ENCODE measurements at places on chromosomes 1 and 21.

GRCh38 chr1:24683713-24684162 lies 40.6 kb downstream of the SRRM1 start:
- DNase-seq = no peak

GRCh38 chr1:206657751-206658150 lies 22.4 kb downstream of the DYRK3 start:
- DNase-seq = no peak

GRCh38 chr1:183391863-183392262 lies 26.3 kb downstream of the NMNAT2 start:
- no peak for DNase-seq

DNA sequence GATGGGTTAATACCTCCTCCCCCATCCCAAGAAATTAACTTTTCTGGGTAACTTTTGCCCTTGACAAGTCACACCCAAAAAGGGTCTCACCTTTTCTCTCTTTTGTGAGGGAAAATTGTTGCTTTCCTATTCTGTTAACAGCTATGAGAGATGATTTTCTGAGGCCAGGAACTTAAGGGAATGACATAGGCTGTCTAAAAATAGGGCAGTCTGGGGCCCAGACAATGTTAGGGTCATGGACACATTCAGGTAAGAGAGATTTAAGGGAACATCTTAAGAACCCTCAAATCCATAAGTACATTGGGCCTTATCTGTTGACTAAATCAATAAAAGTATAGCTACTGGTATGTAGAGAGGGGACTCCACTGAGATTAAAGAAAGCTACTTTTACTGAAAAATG lies 8.4 kb upstream of the GSTM3 start:
- no peak for DNase-seq

- DNase-seq = no peak
Observed at GRCh38 chr1:15947382-15948090, 28.4 kb downstream of the ZBTB17 start.

DNA sequence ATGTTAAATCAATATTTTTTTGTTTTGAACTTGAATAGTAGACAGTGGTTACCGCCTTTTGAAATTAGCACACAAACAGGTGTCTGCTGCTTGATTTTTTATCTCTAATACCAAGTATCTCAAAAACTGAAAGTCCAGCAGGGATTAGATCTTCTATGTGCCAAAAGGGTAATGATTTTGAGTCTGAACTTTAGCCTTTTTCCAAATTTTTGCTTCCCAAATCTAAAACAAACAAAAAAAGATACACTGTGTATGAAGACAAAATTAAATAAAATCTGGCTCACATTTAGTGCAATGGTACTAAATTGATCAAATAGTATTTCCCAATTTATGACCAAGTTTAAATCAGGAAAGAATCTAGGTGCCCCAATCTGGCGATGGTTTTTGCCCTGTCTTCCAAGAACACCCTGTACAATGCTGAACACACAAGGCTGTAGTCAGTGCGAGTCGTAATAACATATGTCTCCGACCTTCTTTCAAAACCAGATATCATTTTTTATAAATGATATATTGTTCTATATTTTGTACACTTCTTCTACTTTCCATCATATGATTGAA lies 40.5 kb downstream of the PLPPR4 start:
- no peak for DNase-seq

GRCh38 chr1:147895123-147895522 lies 7.5 kb upstream of the GJA8 start:
- DNase-seq = no peak

DNA sequence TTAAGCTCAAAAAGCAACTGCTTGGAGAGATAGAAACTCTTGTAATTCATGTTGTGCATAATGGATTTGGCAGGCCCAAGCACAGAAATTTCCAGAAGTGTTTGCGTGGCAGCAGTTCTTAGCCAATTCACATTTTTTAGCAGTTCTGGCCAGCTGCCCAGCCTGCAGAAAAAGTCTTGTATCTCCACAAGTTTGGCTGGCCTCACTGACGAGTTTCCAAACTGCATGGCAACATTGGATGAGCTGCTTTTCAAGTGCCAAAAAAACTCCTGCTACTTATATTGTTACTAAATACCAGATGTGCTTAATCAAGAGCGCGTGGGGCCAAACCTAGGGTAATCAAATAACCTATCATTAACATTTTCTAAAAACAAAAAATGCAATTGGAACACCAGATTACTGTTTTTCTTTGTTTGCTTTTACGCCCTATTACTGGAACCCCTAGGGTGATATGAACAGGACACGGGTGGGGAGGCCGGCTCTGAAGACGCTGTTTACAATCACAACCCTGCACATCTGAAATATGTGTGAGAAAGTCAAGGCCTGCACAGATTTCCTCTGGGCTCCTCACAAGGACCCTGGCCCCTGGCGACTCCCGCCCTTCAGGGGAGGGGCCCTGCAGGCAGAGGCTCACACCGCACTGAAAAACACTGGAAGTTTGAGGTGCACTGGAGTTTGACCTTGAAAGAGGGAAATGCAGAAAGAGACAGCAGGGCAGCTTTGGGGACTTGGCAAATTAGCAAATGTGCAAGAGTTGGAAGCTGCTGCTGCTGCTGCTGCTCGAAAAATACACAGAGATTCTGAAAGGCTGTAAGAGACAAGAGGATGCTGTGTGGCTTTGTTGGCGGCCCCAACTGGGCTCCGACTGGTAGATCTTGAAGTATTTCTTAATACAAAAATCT lies 55.2 kb upstream of the TARBP1 start:
- no peak for DNase-seq

DNA sequence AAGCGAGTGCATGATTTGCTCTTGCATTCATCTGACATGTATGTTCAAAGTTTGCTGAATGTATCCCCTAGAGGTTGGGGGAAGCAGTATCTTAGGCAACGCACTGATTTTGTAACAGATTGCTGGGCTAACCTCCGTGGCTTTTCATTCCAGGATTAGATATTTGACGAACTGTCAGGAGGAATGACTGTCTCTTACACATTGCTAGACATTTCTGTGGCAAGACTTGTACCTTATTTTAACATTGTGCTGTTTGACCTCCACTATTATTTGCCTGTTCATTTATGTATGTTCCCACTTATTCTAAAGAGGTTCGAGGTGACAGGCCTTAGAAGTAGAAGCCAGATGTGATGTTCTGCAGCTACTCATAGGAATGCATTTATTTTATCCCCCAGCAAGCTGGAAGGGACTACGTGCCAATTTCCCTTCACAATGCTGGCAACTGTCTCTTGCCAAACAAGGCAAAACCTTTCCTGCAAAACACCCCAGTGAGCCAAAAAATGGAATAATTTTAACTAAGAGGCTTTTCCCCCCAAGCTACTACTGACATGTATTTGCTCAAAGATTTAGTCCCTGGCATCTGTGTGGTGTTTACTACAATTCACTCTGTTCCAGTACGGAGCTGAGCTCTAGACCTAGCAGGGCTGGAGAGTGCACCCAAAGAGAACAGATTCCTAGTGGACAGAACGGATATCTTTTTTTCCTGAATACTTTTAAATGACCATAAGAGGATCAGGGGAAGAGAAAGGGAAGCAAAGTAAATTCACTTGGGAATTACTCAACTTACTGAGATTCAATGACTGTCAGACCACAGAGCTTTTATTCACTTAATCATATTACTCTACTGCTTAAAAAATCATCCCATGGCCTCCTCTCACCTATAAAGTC lies 646.2 kb downstream of the SMYD3 start:
- DNase-seq = no peak

DNA sequence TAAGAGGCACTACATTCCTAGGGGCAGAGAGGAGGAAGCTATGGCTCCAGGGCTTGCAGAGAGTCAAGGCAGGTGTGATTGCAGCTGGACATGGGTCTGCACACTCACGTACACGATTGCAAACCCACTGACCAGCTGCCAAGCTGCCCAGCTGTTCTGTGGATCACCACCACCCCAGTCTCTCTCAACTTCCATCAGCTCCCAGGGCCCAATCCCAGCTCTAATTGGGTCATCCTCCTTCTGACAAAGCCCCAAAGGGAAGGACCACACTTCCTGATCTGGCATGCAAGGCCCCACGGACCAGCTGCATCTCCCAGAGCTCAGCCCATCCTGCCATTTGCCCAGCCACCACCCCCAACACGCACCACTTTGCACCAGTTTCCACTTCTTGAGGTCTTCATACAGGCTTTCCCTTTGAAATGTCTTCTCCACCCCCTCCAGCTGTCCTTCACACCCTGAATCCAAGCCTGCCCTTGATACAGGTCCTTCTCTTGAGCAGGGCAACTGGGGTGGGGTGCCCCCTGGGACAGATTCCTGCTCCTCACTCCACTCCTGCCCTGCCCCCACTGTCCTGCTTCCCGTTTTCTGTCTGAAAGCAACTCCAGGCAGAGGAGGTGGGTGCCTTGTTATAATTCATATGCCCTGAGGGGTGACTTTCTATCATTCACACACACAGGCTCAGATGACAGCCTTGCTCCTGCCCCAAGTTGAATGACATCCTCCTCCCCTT lies 179.4 kb upstream of the EDN2 start:
- DNase-seq = no peak

GRCh38 chr1:186722711-186723309 lies 42.6 kb upstream of the PTGS2 start:
- DNase-seq = no peak

- no peak for DNase-seq
Observed at GRCh38 chr1:171576144-171576543, 45.9 kb upstream of the MYOCOS start.

DNA sequence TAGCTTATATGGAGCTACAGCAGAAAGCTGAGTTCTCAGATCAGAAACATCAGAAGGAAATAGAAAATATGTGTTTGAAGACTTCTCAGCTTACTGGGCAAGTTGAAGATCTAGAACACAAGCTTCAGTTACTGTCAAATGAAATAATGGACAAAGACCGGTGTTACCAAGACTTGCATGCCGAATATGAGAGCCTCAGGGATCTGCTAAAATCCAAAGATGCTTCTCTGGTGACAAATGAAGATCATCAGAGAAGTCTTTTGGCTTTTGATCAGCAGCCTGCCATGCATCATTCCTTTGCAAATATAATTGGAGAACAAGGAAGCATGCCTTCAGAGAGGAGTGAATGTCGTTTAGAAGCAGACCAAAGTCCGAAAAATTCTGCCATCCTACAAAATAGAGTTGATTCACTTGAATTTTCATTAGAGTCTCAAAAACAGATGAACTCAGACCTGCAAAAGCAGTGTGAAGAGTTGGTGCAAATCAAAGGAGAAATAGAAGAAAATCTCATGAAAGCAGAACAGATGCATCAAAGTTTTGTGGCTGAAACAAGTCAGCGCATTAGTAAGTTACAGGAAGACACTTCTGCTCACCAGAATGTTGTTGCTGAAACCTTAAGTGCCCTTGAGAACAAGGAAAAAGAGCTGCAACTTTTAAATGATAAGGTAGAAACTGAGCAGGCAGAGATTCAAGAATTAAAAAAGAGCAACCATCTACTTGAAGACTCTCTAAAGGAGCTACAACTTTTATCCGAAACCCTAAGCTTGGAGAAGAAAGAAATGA lies 37.6 kb downstream of the CENPF start:
- DNase-seq = no peak

DNA sequence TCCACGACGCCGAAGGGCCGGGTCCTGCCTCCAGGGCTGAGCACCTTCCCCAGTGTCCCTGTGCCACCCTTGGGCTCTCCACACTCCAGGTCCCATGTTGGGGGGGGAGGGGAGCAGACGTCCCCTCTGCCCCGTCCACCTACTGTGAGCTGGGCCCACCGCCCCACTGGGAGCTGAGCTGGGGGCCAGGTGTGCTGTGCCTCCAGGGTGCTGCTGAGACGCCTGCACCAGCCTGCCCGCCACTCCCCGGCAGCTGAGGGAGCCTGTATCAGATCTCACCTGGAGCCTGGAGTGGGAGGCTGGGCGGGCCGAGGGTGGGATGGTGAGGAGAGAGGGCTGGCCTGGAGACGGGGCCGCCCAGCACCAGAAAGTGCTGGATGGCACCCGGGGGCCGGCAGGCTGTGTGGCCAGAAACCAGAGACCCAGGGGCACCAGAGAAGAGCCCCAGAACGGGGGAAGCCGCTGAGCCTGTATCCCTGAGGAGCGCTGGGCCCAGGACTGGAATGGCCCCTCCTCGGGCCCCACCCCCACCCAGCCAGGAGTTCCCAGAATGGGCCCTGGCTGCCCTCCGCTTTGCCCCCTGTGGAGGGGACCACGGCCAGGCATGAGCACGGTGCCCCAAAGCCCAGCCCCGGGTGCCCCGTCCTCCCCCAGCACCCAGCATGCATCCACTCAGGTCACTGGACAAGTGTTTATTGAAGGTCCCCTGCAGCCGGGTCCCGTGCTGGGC lies 3.4 kb downstream of the TNFRSF18 start:
- DNase-seq = no peak

DNA sequence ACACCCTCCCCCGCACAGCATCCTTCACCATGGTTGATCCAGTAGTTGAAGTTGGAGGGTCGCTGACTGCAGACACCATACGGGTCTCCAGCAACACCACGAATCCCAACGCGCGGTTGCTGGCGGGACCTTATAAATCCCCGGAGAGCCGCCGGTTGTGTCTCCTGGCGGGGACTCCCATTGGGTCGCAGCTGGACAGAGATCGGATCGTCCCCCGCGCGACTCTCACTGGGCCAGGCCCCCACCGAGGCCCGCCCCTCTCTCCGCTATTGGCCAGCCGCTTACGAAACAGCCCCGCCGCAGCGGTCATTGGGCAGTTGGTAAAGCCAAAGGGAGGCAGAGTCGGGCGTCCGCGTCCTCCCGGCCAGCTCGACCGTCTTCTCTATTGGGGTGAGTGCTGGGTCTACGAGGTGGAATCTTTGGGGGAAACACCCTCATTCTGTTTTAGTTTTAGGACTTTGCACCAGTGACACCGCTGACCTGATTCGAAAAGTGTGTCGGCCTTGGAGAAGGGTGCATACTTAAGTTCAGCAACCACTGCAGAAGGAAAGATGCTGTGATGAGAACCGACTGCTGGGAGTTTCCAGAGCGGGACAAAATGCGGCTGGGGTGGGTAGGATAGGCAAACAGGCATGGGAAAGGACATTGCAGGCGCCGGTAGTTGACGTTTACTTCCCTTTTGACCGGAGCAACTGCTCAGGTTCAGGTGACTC lies 27.4 kb downstream of the RABIF start:
- peak; percentile 13 for DNase-seq

- DNase-seq = peak; percentile 82
Observed at GRCh38 chr1:205273551-205273982, 45.8 kb downstream of the TMCC2 start.

DNA sequence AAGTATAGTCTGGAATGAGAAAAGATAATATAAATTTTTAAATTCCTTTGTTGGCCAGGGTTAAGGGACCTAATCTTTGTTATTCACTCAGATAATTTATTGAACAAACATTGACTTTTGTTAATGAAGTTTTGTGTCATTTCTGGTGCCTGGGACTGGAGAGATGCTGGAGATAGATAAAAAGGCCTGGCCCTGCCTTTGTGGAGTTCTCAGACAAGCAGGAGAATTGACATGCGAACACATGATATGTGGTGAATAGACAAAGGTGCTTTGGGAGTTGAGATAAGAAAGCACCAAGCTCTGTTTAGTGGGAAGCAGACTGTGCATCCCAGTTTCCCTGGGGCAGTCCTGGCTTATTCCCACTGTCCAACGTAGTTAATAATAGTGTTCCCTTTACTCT lies 8.5 kb downstream of the C1orf21 start:
- no peak for DNase-seq
